ENCODE measurements at places on chromosomes 5 and 9.

GRCh38 chr5:102911973-102912372, 156.9 kb downstream of the PAM start:
- no peak for DNase-seq

DNA sequence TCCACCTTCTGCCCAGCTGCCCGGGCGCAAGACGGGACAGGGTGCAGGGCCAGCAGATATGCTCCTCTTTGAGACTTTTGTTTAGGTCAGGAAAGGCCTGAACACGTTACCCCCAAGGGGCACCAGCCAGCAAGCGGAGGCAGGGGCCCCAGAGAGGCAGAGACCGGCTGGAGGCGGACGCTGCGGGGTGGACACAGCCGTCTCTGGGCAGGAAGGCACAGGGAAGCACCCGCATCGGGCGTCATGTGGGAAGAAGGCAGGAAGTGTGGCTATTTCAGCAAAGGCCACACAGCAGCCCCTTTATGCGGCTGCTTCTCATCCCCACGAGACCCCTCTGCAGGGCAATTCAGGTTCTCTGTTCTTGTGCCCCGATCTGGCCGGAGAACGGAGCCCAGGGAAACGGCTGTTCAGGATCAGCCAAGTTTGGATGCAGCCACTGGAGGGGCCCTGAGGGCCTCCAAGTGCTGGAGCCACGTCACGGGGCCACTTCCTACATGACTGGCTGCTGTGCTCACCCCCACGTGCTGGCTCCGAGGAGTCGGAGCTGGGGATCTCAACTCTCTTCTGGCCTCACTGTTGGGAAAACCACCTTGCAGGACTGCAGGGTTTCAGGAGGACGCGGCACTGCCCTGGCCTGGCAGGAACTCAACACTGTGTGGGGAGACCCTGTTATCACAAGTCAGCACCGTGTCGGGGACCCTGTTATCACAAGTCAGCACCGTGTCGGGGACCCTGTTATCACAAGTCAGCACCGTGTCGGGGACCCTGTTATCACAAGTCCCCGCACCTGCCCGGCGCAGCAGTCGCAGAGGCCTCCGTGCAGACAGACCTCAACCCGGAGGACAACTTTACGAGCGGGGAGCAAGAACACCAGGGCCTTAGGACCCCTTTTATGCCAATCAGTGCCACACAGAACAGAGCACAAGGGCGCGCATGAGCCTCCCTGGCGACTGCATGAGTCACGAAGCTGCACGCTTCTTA, 44.4 kb downstream of the SLC12A7 start:
- DNase-seq = no peak

DNA sequence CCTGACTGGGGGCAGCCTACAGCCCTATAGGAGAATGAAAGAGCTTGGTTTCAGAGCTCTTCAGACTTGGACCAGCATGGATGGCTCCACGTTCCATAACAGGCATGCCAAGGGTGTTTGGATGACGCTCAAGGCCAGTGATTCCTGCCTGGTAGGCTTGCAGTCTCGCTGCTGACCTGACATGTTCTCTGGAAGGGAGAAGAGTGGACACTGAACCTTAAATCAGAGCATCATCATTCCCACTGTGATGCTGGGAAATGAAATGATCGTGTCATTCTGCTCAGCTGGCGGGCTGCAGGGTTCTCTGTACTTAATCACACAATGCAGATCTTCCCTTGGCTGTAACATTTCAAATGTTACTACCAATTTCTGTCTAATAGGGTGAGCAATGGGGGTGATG, 57.0 kb downstream of the CFAP90 start:
- DNase-seq = no peak

- no peak for DNase-seq
These were observed 5.5 kb downstream of the NR2F1 start for GRCh38 chr5:93588352-93589151.

DNA sequence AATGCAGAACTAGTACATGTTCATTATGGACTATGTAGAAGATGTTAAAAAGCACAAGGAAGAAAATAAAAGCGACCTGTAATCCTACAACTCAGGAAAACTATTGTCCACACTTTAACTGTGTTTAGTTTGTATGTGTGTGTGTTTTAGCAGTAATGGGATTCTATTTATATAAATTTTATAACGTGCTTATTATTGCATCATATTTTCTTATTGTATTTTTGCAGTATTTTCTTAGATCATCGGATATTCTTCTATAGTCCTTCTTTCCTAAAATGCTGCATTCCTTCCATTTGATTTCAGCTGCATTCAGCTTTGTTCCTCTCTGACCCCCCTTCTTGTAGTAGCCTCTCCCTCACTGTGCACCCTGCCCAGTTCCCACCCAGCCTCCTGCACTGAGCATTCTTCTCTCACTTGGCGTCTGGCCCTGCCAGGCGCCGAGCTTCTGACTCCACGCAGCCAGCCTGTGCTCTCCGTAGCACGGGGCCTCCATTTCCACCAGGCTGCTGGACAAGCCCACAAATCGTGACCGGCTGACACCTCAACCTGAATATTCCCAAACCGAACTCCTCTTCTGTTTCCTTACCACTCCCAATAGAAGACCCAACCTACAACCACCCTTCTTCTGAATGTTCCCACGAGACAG, 39.9 kb downstream of the MVB12B start:
- DNase-seq = no peak

GRCh38 chr5:67873935-67874334, 341.6 kb upstream of the PIK3R1 start:
- no peak for DNase-seq

DNA sequence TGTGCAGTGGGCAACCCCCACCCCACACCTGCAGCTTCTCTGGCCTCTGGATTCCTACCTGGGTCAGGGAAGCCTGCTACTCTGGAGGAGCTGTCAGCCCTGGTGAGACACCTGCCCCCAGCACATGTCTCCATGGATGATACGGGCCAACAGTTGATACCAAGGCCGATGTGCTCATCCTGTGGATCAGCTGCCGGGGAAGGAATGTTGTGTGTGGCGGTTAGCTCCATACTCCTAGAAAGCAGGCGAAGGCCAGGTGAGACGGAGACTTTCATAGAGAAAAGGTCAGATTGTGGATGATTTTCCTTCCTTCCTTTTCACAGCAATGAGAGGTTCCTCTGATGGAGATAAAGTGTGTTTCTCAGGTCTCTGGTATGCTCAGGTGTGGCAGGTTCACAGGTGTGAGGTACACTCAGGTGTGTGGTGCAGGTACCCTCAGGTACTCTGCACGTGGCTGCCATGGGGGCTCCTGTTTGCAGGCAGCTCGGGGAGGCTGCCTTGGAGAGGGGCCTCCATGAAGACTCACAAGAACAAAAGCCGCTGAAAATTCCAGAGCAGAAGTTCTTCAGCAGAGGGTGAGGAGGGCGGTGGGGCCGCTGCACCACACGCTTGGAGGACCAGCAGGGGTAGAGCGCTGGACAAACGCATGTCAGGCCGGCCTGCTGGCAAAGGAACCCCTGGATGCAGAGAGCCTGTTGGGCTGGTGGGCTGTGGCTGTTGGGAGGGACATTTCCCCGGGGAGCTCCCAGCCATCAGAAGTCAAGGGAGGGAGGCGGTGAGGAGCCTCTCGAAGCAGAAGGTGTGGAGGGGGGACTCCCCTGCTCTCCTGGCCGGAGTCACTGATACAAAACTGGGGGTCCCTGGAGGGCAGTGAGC, 5.1 kb upstream of the AHRR start:
- no peak for DNase-seq

- DNase-seq = no peak
These were observed 50.5 kb downstream of the COMMD10 start for GRCh38 chr5:116135344-116135743.

- no peak for DNase-seq
These were observed 10.4 kb downstream of the PKN3 start for GRCh38 chr9:128712451-128713410.

GRCh38 chr9:99003308-99003707, 59.6 kb downstream of the COL15A1 start:
- no peak for DNase-seq

DNA sequence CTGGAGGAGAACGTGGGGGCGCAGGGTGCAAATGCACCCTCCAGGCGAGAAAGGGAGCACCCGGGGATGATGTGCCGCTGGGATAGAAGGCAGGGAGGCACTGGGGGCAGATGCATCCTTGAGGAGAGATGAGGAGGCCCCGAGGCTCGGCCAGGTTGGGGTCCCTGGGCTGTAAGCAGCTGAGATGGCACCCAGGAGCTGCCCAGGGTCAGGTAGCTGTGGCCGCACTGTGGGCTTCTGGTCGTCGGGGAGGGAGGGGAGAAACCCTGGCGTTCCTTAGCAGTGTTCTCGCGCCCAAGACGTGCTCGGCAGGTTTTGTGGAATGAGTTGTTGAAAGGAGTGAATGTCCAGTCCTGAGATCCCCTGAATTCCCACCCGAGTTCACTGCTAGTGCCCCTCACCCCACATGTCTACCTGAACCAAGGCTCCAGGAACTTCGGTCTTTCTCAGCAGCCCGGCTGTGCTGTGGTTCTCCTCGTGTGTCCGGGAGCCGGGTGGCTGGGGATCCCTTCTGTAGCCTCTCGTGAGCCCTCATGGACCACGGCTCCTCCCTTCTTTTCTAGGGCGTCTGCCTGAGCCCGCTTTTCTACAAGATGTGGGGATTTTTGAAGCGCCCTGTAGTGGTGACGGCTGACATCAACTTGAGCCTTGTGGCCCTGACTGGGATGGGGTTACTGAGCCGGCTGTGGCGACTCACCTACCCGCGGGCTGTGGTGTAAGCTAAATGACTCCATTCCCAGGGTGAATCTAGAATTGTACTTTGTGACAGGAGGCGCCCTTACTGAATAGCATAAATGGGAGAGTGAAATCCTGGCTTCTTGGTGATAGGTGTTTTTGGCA, 1.1 kb downstream of the POMT1 start:
- no peak for DNase-seq

GRCh38 chr5:174482607-174483024, 241.8 kb upstream of the MSX2 start:
- DNase-seq = no peak

- DNase-seq = no peak
These were observed 90.1 kb downstream of the ICE1 start for GRCh38 chr5:5512543-5512942.

GRCh38 chr5:148739524-148739923, 85.2 kb upstream of the HTR4 start:
- no peak for DNase-seq

GRCh38 chr5:112681481-112681908, 56.2 kb upstream of the APC start:
- peak; percentile 62 for DNase-seq

- no peak for DNase-seq
These were observed 58.3 kb upstream of the ERCC6L2 start for GRCh38 chr9:95817205-95817604.

- DNase-seq = peak; percentile 79
These were observed 226.9 kb downstream of the SMARCA2 start for GRCh38 chr9:2241836-2242741.

GRCh38 chr9:126335837-126336735, 9.5 kb downstream of the MVB12B start:
- no peak for DNase-seq

- DNase-seq = no peak
These were observed 79.1 kb downstream of the UGCG start for GRCh38 chr9:111975709-111976108.

- DNase-seq = no peak
These were observed 323.8 kb upstream of the ARRDC3 start for GRCh38 chr5:91706785-91707520.

- no peak for DNase-seq
These were observed 1595.9 kb upstream of the NUDT12 start for GRCh38 chr5:105158526-105158925.

DNA sequence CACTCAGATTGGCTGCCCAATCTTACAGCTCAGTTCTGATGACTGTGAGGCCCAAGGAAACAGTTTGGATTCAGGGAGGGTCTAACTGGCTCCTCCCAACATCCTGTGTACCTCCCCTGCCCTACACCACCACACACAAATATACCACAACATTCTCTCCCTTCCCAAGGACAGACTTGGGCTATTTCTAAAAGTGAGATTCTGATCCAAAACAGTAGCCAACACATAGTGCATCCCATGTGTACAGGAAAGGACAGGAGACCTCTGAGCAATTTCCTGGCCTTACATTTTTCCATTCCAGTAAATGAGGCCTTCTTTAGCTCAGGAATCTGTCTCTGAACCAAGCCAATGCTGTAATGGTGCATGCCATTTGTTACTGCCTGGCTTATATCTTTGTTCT, 20.8 kb downstream of the ZNF366 start:
- DNase-seq = no peak

DNA sequence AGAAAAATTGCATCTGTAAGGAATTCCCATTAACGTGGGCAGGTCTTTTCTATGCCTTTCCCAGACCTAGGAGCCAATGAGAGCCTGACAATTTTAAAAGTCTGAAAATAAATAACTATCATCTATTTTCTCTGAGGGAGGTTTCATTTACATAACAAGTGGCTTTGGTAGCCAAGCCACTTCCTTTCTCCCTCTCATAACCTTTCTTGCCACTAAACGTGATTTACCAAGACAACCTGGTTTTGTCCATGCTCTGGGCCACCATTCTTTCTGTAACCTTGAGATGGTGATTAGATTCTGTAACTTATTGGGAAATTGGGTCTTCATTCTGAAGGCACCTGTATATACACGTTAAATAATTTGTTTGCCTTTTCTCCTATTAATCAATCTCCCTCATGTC, 1046.9 kb downstream of the CDH12 start:
- no peak for DNase-seq

- DNase-seq = no peak
These were observed 613.6 kb downstream of the ZNF608 start for GRCh38 chr5:124132843-124133242.

GRCh38 chr5:83919071-83920041, 198.7 kb upstream of the HAPLN1 start:
- no peak for DNase-seq

DNA sequence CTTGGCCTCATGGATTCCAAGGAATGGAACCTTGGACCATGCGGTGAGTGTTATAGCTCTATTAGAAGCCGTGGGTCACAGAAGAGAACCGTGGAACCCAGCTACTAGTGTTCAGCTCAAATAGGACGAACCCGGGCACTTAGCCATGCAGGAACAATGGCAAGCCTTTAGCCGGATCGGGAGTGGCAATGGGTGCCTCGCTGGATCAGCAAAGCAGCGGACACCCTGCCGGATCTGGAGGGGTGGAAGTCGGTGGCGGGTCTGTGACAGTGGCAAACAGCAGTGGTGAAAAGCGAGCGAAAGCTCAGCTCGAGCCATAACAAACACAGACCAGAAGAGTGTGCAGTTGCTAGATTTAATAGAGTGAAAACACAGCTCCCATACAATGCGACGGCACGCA, 2.4 kb upstream of the CDO1 start:
- no peak for DNase-seq

GRCh38 chr9:115757461-115757860, 396.1 kb upstream of the PAPPA start:
- DNase-seq = no peak

- DNase-seq = no peak
These were observed 805.5 kb upstream of the DMAC1 start for GRCh38 chr9:8605096-8605495.

GRCh38 chr5:102795526-102795925, 40.4 kb downstream of the PAM start:
- no peak for DNase-seq

GRCh38 chr5:89072842-89073672, 190.1 kb upstream of the MEF2C start:
- no peak for DNase-seq

DNA sequence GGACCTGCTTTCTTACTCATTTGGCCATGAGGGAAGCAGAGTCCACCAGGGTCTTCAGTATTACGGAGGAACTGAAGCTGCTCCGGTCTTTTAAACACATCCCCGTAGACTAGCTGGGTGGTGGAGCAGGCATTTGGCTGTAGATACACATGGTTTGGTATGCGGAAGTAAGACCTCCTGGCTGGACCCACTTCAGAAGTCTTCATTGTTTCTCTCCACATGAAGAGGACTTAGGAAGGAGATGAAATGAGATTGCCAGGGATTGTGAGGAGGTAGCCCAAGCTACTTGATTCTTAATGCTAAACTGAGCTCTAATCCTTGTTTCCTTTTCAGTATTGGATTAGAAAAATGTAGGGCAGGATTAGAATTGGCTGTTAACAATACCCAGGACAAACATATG, 32.9 kb downstream of the STXBP1 start:
- no peak for DNase-seq
